ENCODE measurements at places on chromosomes 2 and 18.
A peak's percentile ranks its signal among the peaks of the same experiment; 100 is the strongest.

GRCh38 chr2:238247002-238247822 is 7.4 kb upstream of the HES6 start:
- no peak for DNase-seq

DNA sequence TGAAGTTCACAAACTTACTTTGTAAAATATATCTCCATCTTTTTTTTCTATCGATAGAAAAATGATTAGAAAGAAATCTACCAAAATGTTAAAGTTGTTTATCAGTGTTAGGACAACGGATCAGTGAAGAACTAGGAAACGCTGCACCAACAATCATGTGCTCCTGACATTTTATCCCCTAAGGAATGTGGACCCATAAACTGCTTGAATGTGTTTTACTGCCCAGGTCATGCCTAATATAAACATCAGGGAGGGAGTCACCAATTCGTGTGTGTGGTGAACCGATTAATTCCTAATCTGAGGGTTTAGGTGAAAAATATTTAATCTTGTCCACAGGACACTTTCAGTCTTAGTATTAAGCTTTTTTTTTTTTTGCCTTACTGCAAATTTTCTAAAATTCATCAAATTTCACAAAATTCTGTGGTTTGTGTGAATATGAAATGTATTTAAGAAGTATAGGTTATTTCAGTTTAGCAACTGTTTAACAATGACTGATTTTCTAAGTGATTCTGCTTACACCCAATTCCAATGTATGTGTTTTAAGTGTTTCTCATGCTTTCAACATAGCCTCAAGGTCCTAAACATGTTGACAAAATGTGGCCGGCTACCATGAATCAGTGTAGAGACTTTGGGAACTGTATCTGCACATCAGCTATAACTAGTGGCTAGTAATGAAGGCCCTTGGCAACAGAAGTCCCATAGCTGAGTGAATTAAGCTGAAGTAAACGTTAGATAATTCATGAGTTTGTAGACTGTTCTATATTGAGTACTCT is 11.1 kb upstream of the KIDINS220 start:
- DNase-seq = no peak

DNA sequence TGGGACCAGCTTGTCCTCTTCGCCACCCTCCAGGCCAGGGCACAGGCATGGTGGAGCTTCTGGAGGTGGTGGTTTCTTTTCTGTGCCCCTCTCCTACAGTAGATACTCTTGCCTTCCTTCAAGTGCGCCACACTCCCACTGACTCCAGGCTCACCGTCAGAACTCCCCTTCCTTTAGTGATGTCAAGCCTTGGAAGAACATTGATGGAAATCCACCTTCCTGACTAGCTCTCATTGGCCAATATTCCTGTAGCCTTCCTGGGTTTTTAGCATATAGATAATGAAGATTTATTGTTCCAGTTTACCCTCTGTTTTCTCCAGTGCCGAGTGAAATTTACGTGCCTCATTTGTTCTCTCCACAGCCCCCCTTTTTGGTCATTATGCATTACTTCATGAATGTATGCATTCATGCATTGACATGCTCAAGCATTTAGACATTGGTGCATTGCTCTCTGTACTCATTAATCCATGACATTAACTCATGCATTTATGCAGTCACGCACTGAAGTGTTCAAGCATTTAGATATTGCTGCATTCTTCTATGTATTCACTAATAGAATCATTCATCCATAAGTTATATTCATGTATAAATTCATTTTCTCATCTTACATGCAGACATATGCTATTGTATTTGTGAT is 37.3 kb downstream of the PLB1 start:
- DNase-seq = no peak

DNA sequence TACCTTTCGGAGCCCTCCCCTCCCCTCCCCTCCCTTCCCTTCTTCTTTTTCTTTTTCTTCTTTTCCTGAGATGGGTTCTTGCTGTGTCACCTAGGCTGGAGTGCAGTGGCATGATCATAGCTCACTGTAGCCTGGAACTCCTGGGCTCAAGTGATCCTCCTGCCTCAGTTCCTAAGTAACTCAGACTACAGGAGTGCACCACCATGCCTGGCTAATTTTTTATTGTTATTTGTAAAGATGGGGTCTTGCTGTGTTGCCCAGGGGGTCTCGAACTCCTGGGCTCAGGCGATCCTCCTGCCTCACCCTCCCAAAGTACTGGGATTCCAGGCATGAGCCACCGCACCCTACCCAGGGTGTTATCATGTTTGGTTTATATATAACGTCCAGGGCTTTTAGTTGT is 66.7 kb downstream of the ASB1 start:
- no peak for DNase-seq

DNA sequence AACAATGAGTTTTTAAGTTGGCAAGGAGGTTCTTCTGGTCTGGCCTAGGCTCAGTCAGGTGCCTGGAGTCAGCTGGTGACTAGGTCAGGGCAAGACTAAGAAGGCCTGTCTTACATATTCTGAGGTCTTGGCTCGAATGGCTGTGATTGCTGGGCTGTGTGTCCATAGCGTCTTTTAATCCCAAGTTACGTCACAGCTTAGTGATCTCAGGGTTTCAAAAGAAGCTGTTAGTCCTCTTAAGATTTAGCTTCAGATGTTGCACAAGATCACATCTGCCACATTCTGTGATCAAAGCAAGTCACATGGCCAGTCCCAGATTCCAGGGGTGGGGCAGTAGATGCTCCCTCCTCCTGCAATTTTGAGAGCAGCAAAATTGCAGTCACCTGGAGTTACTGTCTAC is 61.3 kb downstream of the PKP4 start:
- peak; percentile 24 for DNase-seq

DNA sequence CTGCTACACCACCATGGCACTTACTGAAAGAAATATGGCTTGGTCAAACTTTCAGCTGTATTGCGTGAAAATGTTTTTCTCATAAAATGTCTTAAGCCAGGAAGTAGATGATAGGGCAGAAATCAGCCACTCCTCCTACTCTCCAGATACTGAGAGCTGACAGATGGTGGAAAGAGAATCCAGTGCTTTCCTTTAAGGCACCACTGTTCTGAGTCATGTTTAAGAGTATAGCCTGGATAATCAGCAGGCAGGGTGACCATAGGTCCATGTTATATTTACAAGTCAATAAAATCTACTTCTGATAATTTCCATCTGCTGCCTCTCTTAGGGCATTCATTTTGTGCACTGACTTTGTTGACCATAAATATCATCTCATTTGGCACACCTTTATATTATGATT is 21.9 kb downstream of the ARPC2 start:
- no peak for DNase-seq

GRCh38 chr2:68911709-68912108 is 40.5 kb upstream of the BMP10 start:
- no peak for DNase-seq

- DNase-seq = no peak
These were observed 175.4 kb downstream of the LCLAT1 start for GRCh38 chr2:30622452-30622851.

DNA sequence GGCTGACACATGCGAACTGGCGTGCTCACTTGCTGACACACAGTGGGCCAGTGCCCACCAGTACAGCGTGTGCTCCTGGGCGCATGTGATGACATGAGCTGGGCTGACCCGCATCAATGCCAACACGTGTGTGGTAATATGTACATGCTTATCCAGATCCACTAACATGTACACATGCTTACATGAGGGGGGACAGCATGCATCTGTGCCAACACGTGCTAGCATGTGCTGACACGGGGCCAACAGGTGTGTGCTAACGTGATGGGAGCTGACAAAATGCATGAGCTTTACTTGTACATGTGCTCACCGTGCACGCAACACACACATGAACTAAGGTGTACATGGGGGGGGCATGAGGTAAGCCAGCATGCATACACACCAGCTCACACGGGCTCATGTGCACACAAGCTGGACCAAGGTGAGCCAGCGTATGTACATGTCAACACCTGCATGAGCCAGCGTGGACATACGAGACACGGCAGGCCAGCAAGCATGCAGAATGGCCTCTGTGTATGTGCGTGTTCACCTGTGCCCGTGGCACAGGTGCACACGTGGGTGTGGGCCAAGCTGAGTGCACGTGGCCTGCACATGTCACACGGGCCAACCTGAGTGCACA is 28.5 kb downstream of the GPC1 start:
- no peak for DNase-seq

DNA sequence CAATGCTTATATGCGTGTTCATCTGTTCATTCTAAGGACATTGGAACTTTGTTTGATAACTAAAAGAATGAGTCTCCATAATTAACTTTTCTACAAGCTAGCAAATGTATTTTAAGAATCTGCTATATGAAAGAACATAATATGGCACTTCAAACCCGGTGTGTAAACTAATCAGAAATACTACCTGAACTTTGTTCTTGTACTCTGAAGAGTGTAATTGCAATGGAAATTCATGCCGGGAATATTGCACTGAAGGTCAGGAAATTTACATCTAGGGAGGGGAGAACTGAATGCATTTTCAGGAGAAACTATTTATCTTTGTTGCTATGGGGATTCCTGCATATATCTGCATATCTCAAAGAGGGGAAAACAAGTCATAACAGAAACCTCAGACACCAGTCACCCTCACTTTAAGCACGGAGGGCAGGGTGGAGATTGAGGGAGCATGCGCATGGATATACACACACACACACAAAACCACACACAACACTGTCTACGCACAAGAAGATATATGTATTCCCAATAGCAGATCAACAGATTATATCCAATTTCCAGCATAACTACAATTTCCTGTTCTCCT is 76.2 kb downstream of the DTNA start:
- no peak for DNase-seq

DNA sequence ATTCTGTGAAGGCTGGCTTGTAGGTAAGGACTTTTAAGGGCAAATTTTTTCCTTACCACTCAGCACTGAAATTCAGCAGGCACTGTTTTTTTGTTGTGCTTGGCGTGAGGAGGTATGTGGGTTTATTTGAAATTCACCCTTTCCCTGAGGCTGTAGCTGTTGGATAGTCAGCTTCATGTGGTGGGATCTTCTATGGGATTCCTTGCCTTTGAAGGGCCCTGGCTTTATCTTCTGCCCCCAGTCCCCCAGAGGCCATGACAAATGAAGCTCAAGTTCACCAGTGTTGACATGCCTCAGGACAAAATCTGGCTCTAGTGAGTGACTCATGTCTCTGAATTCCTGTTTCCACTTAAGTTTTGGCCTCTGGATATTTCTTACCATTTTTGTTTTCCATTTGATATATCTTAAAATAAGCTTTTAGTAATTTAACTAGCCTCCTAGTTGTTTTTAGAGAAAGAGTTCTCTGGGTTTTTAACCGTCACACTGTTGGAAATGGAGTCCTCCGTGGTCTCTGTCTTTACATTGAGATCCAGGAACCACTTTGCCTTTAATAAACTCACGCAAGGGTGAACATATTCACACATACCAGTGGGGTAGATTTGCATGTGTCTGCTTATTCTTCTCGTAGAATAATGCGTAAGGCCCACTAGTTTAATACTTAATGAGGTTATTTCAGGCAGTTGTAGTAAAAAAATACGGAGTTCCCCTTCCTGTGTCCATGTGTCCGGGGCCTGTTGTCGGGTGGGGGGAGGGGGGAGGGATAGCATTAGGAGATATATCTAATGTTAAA is 211.1 kb upstream of the FAM98A start:
- no peak for DNase-seq

- DNase-seq = peak; percentile 87
These were observed 119.1 kb downstream of the LRATD1 start for GRCh38 chr2:14751581-14751980.

DNA sequence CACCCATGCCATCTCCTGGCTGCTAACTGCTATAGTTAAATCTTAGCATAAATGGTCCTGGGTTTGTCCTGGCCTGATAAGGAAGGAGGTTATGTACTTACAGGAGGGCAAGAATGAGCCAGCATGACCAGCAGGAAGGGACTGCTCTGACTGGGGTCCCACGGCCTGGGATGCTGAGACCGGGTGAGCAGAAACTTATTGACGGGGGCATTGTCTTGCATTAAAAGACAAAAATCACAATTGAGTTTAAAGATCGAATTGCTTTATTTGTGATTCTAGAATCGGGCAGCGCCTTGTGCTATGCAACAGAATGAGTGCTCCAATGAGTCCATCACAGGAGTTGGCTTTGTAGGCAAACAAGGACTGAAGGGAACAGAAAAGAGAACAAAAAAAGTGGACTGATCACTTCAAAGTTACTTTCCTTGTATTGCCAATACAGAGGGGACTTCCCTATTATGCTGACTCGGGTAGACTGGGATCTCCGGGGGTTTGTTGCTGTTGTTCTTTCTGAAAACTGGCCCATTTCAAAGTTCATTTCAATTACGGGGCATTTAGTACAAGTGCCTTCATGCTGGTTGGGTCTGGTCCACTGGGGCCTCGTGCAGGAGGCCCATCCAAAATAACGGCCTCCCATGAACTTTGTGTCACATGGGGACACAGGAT is 87.1 kb upstream of the SLC66A3 start:
- DNase-seq = no peak

DNA sequence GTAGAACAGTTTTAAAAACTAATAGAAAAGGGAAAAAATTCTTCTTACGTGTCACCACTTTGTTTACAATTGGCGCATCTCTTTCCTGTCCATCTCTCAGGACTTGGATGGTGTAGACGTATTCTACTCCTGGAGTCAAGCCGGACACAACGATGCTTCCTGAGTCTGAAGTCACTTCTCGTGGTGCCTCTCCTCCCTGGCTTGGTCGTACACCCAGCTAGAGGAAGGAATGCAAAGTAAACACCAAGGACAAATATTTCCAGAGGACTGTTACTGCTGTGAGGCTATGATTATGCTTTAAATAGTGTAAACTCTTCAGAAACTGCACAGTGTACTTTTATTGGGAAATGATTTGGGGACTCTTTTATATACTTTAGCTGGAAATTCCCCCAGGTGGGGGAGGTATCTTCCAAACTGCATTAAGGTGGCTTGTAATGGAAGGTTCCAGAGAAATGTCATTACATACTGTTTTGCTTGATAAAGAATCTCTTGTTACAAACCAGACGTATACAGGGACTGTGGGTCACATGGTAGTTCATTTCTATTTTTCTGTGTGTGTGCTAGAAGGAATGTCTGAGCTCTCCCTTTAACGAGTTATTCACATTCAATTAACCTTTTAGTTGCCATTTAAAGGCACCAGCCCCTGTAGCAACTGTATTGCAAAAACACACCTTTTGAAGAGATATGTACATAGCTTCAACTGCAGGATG is 38.1 kb downstream of the FN1 start:
- DNase-seq = peak; percentile 0

Measured in NCI-H69 (cell line).